Jurkat, Clone E6-1 (cell line): ENCODE measurements at places on chromosomes 16 and 17.
A peak's percentile ranks its signal among the peaks of the same experiment; 100 is the strongest.

GRCh38 chr17:82876149-82876548 is 36.3 kb upstream of the ZNF750 start:
- DNase-seq, result no peak

GRCh38 chr17:39701012-39701783 is 1.3 kb downstream of the ERBB2 start:
- DNase-seq, result no peak

DNA sequence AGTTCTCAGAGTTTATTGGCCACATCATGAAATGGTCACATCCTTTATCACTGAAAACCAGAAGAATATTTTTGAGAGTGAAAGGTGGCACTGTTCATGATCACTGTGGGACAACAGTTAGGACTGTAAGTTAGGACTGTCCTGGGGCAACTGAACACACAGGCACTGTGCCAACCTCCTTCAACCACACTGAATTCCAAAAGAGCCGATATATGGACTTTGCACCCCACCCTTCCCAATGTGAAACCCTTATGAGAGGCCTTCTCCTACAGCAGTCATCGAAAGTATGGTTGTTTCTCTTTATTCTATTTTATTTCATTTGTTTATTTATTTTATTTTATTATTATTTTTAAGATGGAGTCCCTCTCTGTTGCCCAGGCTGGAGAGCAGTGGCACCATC is 353.5 kb downstream of the TOX3 start:
- no peak for DNase-seq

DNA sequence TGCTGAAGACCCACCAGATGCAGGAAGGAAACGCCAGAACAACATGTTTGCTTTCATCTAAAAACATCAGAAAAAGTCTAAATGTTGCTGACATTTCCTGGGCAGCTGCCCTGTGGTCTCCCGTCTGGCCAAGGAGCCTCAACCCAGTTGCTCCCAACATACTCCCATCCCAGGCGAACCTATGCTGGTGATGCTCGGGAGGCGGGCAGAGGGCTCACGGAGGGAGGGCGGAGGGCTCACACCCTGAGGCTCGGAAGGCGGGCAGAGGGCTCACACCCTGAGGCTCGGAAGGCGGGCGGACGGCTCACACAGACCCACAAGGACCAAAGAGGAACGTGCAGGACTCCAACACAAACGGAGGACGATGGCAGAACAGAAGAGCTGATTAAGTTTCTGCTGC is 135.4 kb downstream of the ANKRD11 start:
- no peak for DNase-seq

GRCh38 chr17:45294506-45294905 is 22.3 kb downstream of the MAP3K14 start:
- no peak for DNase-seq

GRCh38 chr17:75487351-75488070 is 27.8 kb downstream of the CASKIN2 start:
- DNase-seq, result peak; percentile 91

DNA sequence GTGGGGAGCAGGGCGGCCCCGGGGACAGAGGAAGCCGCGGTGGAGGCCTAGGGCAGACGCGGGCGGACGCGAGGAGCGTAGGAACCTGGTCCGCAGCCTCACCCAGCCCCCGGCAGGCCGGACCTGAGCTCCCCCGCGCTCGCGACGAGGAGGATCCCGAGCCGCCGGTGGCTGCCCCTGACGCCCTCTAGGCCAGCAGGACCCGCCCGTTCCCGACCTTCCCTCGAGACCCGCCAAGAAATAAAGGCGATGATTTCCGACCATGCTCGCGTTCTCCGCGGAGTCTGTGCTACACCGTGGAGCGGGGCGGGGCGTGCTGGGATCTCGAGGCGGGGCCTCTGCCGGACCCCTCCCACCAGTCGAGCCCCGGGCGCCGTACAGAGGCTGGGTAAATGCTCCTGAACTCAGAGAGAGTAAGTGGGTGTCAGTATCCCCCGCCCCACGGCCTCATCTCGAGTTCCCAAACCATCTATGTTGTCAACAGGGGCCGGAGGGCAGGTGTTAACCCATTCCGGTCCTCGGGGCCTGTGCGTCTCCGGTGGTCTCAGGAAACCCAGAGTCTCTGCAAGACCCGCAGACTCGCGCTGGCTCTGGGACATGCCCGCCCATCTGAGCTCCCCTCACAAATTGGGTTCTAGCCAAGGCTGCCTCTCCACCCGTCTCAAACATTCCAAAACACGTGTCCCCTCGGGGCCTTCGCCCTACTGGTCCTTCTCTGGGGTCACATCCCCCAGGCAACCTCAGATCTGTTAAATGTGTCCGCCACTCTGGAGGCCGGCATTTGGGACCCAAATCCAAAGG is 13.7 kb downstream of the SYCE1L start:
- DNase-seq, result no peak

GRCh38 chr16:80015566-80015965 is 415.0 kb upstream of the MAF start:
- DNase-seq, result no peak

GRCh38 chr17:63931981-63932561 is at the start of gene CD79B:
Gene CD79B (minus strand): TSS chr17:63932331. CDS start chr17:63932261, 70 bp downstream.
- no peak for DNase-seq

GRCh38 chr17:77810536-77810935 is 148.0 kb upstream of the TNRC6C start:
- DNase-seq, result no peak

DNA sequence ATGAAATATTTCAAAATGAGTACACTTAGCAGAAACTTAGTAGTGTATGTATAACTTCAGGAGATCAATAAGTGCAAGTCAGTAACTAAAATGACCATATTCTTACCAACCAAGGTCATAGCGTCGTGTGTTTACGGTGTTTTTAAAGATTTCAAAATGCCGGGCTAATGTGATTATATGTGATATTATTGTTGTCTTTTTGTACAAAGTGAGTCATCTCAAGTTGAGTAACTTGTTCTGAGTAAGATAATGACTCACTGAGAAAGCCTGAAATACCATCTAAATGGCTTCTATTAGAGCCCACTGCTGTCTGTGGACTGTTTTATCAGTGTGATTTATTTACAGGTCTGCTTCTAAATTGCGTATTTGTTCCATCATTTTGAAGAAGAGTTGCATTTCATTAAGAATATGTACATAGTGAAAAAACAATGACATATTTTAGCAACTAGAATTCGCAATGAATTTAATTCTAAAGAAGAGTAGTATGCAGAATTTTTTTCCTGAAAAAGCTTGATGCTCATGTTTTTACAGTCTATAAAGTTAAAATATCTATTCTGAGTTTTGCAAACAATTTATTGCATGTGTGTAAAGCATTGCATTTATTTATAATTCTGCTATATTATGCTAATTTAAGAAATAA is 12.7 kb downstream of the KRT12 start:
- no peak for DNase-seq

- DNase-seq, result no peak
Measured at GRCh38 chr17:69593351-69593715, 178.8 kb downstream of the MAP2K6 start.

- no peak for DNase-seq
Measured at GRCh38 chr17:50047488-50048126, 8.3 kb upstream of the ITGA3 start.

- no peak for DNase-seq
Measured at GRCh38 chr16:19744670-19745069, 26.6 kb downstream of the IQCK start.

GRCh38 chr17:45848405-45848804 is 3.7 kb downstream of the SPPL2C start:
- no peak for DNase-seq

GRCh38 chr17:82194765-82195164 is 17.9 kb downstream of the CCDC57 start:
- no peak for DNase-seq

DNA sequence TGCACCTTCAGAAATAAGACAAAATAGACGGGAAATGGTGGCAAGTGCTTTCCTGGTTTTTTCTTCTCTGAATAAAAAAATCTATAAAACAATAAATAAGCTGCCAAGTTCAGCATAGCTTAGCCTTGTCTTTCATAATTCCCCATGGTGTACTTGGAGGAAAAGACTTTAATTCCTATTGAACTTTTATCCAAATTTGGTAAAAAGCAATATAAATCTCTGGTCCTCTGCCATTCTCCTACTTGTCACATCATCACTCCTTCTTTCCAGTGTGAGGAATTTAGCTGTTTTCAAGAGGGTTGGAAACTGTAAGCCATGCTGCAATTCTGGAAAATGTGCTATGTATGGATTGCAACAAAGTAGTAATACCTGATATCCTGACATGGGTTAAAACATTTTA is 551.8 kb upstream of the KIF2B start:
- DNase-seq, result no peak
